ENCODE measurements at places on chromosomes 3 and 15.

- DNase-seq, result no peak
Observed at GRCh38 chr15:89423981-89424380, 72.4 kb downstream of the RHCG start.

DNA sequence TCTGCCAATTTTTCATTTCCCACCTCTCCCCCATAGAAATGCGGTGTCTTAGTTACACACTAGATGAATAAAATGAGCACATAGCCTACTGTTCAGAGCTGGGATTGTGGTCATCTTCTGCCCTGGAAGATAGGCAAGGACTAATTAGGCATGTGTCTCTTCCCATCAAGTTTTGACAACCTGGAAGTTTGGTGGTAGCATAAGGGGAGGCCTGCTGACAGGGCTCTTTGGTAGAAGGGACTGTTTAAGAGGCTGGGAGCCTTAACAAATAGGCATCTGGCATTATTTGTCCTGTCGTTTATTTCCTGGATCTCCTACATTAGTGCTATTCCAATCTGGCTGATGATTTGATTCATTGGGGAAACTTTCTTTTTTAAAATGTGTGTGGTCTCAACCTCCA, 512.3 kb downstream of the ZNF385D start:
- no peak for DNase-seq

GRCh38 chr3:168053115-168053514, 42.6 kb downstream of the GOLIM4 start:
- DNase-seq, result no peak

DNA sequence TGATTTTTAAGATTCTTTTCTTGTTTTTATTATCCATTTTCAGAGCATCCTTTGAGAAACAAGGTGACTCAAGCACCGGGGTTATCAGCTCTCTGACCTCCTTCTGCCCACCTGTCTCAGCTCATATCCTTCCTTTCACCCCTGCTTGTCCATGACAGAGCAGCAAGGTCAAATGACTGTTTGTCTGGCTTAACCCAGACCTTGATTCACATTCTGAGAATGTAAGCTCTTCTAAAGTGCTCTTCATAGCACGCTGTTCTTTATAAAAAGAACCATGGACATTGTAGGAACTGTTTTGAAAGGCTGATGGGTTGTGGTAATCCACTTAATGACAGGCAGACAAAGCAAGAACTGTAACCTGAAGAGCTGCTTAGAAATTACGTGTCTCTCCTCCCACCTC, 122.5 kb downstream of the CHST2 start:
- DNase-seq, result no peak

DNA sequence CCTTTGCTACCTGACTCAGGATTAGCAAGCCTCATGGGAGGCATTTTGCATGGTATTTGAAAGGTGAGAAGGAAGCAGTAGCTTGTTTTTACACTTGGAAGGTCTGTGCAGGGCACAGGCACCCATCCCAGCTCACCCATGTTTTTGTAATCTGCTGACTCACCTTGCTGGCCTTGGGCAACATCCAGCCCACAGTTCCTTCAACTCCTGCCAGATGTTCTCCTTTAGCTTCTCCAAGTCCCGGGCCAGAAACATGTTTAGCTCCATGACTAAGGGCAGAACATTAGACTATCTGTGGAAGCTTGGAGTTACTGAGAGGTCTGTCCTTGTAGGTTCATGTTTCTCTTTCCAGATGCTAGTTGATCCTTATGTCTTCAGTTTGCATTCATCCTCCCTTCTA, 12.4 kb upstream of the ZNF770 start:
- DNase-seq, result no peak

DNA sequence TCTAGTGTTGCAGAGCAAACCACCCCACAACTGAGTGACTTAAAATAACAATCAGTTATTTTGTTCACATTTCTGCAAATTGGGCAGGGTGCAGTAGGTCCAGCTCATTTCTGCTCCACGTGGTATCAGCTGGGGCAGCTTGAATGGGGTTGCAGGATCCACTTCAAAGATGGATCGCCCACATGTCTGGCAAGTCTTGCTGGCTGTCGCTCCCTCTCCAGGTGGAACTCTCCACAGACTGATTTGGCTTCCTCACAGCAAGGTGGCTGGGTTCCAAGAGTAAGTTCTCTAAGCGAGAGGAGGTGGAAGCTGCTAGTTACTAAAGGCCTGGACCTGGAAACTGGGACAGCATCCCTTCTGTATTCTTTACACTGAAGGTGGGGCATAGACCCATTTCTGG, 213.3 kb downstream of the SLC9A9 start:
- DNase-seq, result no peak

DNA sequence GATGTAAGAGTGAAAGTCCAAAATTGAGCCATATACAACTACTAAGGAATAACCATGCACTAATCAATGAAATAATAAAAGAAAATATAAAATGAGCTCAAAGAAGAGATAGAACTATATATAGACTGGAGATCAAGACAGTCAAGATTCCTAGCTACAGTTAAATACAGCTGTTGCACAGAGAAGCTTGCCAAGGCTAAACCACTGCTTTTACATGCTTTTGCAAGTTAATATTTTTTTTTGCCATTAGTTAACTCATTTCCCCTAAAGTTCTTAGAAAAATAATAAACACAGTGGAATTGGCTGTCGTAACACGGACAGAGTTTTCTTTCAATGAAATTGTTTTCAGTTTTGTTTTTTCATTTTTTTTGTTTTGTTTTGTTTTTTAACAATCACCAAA, 123.0 kb downstream of the VGLL3 start:
- DNase-seq, result no peak

DNA sequence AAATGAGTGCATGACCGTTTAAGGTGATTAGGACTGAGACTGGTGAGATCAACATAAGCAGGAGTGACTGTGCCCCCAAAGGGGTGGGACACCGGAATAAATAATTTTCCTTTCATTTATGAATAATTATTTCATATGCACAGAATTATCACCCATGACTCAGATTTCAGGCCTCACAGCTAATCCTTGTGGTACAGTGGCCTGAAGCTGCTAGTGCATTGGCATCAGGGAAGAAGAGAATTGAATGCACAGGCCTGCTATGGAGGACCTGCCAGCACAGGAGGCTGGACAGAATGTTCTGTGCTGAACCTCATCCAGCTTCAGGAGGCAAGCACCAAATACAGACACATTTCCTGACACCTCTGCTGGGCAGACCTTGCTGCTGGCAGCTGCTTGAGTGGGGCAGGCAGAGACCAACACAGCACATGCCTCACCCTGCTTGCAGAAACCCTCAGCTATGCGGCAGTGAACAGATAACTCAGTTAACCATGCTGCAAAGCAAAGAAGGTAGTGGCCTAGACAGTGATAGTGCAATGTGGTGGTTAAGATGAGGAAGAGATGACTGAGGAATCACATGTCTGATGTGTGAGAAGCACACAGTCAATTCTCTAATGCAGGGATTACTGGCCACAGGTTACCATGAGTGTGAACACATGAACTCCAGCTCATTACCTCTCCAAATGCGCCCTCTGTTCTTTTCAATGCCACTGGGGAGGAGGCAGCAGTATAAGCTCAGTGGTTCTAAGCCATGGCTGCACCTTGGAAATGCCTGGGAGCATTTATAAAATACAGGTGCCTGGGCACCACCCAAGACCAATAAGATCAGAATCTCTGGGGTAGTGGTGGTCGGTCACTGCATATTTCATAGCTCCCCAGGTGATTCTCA, 68.1 kb upstream of the SCN5A start:
- no peak for DNase-seq

- DNase-seq, result no peak
Observed at GRCh38 chr3:141489203-141489602, 2.4 kb downstream of the RASA2 start.

DNA sequence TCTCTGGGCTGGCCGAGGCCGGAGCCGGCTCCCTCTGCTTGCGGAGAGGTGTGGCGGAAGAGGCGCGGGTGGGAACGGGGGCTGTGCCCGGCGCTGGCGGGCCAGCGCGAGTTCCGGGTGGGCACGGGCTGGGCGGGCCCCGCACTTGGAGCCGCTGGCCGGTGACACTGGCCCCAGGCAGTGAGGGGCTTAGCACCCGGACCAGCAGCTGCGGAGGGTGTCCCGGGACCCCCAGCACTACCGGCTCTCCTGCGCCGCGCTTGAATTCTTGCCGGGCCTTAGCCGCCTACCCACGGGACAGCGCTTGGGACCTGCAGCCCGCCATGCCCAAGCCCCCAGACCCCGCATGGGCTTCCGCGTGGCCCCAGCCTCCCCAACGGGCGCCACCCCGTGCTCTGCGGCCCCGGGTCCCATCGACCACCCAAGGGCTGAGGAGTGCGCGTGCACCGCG, 736.3 kb upstream of the ARRDC4 start:
- DNase-seq, result no peak

GRCh38 chr3:98592345-98592935, 971 bp downstream of the CPOX start:
- DNase-seq, result no peak

- no peak for DNase-seq
Observed at GRCh38 chr15:52097180-52097579, 15.4 kb downstream of the BCL2L10 start.

- DNase-seq, result no peak
Observed at GRCh38 chr3:155334215-155334913, 40.9 kb upstream of the STRIT1 start.

DNA sequence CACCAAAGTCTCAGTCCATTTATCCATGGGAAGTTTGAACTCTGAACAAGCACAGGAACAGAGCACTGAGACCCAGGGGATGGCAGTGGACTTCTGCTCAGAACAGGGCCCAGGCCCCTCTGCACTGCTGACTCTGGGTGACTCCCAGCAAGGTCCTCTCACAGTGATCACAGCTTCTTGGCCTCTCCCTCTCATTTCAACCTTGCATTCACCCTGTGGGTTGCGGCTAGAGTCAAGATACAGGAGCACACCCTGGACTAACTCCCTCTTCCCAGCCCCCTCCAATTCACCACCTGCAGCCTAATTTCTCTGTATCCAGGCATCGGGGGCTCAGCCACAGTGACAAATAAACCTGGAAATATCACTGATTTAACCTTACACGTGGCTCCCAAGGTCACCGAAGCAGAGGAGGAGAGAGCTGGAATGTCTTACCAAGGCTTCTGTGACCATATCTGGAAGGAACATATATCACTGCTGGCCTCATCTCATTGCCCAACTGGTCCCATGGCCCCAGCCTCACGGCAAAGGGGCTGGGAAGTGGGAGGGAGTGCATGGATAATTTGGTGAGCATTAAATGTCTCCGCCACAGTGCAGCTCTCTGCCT, 1.2 kb downstream of the RTP3 start:
- no peak for DNase-seq

- DNase-seq, result no peak
Observed at GRCh38 chr3:54572197-54572895, 355.5 kb downstream of the LRTM1 start.

DNA sequence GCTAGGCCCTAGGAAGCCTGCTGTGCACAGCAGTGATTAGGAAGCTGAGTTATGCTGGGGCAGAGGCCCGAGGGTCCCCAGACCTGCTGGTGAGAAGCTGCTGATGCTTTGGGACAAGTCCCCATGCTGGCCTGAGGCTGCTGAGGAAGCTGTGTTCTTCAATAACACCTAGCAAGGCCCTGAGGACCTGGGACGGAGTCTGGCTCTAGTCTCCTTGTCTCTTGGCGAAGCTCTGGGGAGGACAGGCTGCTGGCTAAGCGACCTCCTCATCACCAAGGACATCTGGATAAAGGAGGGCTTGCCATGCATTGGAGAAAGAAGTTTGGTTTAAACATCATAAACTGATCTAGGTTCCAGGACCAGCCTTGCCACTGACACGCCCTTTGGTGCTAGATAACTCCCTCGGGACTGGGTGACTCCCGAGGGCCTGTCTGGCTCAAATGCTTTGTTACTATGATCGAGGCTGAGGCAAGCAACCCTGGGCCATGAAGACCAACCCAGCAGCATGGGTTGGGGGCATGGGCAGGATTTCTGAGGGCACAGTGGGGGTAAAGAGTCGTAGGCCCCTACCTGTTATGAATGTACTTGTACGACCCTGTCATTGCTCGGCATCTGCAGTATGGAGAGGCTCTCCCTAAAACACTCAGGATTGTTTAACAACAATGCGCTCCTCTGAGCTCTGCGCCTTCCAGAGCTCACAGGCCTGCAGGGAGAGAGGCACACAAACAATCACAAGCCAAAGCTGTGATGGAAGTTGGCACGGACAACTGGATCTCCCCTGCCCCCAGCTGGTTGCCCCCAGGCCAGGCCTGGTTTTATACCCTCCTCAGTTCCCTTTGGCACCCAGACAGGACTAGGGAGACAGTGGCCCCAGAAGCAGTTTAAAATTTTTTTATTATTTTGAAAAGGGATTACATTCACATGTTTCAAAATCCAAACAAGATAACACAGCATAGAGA, 64.4 kb downstream of the LINGO1 start:
- DNase-seq, result no peak

- DNase-seq, result no peak
Observed at GRCh38 chr3:143831208-143831607, 17.1 kb downstream of the SLC9A9 start.

DNA sequence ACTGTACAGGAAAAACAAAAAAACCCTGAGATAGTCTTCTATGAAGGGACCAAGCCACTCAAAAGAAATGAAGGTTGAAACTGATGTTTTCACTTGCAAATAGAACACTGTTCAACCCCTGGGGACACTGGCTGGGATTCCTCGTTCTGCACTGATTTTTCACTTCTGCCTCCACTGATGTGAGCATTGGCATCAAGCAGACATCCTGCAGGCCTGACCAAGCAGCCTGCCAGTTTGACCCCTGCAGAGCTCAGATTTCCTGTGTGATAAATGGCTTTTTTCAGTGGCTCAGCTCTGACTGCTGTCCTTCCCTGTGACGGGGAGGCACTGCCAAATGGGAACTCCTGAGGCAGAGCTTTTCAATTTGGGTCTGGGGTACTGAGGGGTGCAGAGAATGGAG, 50.0 kb downstream of the RASGRP1 start:
- no peak for DNase-seq

- no peak for DNase-seq
Observed at GRCh38 chr3:12630292-12630691, 33.6 kb downstream of the RAF1 start.

- DNase-seq, result peak; percentile 2
Observed at GRCh38 chr15:63370764-63371163, 10.9 kb downstream of the CA12 start.

DNA sequence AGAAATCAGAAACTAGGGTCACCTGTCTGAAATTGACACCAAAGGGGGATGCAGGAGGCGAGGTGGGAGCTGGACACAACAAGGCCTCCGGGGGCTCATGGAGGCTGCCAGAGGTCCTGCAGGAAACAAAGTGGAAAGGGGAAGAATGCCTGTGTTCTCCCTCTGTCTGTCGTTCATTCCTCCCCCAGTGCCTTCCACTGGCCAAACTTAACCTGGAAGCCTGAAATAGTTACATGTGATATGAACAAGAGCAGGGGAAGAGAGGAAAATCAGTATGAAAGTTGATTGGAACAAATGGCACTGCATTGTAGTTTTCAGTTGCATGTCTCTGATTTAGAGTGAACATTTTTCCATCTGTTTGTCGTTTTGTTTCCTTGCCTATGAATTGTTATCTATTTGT, 502.0 kb upstream of the CFAP20DC start:
- DNase-seq, result no peak

GRCh38 chr3:113409676-113410075, 31.6 kb downstream of the CFAP44 start:
- no peak for DNase-seq

DNA sequence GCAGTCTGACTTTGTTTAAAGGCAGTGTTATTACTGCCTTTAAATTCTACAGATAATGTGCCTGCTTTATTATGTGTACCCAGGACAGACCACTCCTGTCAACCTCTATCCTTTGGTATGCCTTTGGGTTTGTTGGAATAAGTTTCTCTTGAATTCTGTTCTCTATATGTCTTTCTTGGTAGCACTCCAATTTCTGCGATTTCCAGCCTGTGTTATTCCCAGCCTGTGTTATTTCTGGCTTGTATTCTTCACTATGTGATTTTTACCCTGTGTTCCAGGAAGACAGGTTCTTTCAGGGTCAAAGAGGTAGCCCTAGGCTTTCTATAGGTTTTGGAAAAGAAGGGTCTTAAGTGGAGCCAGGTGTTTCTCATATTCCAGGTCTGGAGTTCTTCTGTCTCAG, 407.4 kb upstream of the AZI2 start:
- DNase-seq, result no peak

All from NCI-H774 (cell line).